ENCODE measurements at places on chromosomes 3 and 15.

- no peak for DNase-seq
Observed at GRCh38 chr3:64079369-64080150, 56.3 kb upstream of the PSMD6 start.

DNA sequence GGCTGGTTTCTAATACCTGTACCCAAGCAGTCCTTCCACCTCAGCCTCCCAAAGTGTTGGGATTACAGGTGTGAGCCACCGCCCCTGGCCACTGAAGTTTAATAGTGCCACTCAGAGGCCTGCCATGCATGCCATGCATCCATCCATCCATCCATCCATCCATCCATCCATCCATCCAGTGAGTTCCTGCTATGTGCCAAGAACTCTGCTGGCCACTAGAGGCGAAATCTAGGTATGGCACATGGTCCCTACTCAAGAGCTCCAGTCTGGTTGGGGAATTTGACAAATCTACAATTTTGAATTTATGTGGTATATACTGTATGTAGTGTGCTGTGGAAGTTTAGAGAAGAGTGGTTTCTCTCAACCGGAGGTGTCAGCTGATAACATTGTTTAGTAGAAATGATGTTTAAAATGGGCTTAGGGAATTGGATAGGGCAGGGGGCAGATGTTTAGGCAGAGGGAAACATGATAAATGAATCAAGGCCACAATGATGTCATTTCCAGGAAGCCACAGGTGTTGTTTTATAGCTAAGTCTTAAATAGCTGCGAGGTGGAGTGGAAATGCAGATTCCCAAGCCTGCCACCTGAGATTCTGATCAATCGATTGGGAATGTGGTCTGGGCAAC is 384.4 kb upstream of the C2CD4B start:
- no peak for DNase-seq

- DNase-seq, result no peak
Observed at GRCh38 chr3:130658678-130659077, 88.0 kb downstream of the PIK3R4 start.

DNA sequence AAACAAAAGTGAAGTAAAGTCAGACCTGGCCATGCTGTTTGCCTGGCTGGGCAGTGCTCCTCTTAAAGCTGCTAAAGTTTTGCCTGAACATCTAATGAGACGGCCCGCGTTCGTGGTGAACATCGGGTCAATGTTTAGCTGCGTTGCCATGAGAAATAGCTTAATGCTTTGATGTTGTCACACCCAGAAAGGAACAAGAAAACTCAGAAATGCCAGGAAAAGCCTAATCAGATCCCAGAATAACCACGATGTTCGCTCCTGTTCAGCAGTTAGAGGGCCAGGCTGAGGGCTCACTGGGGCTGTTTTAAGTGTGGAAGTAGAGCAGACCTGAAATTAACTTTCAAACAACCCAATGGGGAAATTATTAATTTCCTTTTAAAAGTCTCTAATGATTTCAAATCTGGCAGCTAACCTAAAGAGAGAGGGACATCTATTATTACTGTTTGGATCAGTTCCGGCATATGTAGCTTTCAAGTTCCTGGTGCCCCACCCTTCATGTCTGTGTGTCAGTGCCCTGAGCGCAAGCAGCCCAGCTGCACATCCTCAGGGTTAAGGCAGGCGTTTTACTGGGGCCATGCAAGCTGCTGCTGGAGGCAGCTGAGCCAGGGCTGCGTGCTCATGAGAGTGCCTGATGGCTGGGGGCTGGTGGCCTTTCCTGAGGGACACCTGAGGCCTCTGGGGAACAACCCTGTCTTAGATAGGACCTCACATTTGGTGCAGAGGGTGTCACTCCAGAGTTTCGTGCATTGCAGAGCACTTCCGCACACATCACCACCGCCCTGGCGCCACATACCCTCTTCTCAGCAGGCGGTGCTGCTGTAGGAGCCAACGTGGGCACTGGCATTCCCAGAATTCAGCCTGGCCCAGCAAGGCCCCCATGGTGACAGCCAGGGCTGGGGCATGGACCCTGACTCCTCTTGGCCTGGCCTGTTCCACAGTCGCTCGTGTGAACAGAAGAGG is 76.6 kb downstream of the LRRK1 start:
- DNase-seq, result no peak

GRCh38 chr3:43238801-43239200 is 47.5 kb upstream of the SNRK start:
- no peak for DNase-seq

DNA sequence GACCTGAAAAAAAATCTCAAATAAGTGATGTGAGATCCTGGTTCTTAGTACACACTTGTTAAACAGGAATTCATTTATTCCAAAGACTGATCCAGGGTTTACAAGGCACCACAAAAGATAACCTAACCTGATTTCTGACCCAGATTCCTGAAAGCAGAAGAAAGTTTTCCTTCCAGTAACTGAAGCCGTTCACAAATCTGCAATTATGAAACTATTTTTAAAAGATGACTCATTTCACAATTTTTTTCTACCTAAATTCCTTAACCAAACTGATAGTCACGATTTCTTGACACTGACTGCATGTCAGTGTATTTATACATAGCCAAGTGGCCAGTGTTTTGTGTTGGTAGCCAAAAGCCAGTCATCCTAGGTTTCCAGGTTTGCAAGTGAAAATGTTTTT is 17.1 kb downstream of the SLC9A9 start:
- DNase-seq, result no peak

- DNase-seq, result peak; percentile 25
Observed at GRCh38 chr3:138051947-138052802, 42.2 kb downstream of the CLDN18 start.

DNA sequence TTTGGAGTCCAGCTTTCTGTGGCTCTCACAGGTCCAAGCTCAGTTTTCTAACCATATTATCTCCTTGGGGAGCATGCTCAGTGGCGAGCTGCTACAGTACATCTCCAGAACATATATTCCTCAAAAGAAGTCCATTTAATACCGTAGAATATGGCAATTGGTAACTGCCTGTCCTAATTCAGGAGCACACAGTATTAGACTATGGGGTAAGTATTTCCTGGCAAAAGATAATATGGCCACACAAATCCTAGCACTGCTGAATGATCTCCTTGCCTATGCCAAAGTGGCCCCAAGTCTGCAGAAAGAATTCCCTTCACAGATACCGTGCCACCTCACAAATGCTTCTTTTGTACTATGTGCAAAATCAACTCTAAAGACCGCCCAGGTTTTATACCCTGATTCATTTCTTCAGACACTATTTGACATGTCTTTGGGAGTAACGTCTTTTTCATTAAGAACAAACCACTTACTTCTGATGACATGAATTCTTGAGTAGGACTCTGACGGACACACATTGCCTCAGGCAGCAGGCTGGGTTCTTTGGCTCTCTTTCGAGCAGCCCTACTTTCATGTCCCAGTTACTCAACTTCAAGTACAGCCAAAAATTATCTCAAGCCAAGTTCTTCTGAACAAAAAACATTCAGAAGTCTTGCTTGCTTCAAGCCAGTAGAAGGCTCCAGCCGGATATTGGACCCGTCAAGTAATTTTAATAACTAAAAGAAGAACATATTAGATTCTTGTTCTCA is 368.3 kb upstream of the DCBLD2 start:
- DNase-seq, result no peak

- no peak for DNase-seq
Observed at GRCh38 chr3:23495507-23495906, 292.4 kb downstream of the UBE2E2 start.

DNA sequence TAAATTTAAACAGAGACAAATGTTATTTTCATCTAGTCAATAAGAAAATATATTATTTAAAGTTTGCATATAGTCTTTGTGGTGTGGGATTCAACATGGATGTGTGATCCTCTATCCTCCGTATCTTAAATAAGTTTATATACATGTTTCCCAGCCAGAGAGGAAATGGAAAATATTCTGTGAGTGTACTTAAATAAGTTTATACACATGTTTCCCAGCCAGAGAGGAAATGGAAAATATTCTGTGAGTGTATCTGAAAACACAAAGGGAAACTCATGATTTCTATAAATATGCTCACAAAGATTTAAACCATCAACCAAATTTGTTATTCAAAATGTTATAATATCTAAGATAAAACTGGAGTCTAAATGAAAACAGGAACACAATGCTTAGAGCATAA is 110.0 kb upstream of the MELTF start:
- DNase-seq, result no peak

GRCh38 chr3:133058831-133059230 is 20.6 kb downstream of the TMEM108 start:
- no peak for DNase-seq

GRCh38 chr15:32099956-32100684 is 69.8 kb downstream of the CHRNA7 start:
- no peak for DNase-seq

- DNase-seq, result no peak
Observed at GRCh38 chr3:55959471-55960080, 472.5 kb upstream of the WNT5A start.

DNA sequence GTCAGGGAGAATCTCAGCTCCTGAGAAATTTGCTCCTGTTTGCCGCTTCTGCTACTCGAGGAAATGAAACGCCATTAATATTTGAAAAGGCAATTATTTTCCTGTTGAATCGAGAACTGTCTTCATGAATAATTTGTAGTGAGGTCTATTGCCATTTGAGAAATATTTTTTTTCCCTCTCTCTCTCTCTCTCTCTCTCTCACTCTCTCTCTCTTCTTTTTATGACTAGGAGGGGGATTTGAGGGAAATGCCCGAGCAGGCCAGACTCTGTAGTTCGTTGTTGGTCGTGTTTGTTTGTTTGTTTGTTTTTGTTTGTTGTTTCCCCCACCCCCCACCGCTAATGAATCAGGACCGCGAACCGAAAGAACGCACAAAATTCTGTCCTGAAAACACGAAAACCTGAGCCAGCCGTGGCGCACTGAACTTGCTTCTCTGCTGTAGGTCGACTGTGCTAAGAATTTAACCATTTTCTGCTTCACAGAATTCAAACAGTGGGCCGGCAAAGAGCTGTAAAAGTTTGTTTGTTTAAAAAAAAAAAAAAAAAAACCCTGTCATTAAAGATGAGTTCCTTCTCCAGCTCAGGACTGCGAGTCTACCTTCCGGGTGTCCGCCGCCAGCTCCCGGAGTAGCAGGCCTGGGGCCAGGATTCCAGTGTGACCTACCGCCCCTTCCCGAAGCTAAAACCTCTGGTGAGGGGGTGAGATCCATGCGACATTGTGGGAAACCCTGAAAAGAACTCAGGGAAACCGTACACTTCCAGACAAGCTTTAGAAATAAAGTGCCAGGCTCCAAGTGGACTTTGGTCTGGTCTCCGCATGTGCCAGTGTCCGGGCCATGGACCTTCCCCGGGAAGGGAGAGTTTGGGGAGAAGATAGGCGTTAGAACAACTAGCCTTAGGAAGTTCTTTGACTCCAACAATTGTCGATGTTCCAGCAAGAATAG is 12.1 kb downstream of the ZIC4 start:
- no peak for DNase-seq

GRCh38 chr3:171190668-171191067 is 164.1 kb upstream of the SLC2A2 start:
- no peak for DNase-seq

- no peak for DNase-seq
Observed at GRCh38 chr3:41630708-41631107, 331.2 kb downstream of the ULK4 start.

DNA sequence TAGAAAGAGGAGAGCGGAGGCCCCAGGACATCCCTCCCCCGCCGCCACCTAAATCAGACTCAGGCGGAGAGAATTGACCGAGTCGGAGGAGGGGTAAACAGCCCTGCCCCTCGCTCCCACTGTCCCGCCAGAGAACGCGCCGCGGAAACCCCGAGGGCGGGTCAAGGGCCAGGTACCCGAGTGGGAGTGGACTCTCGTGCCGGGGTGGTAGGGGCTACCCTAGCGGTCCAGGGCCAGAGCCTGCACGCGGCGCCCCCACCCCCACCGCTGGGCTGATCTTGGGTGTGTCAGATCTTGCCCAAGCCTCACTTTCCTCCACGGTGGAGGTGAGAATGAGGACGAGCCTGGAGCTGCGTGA is 19.0 kb downstream of the SPATA12 start:
- no peak for DNase-seq

GRCh38 chr3:171458864-171459136 is 1.4 kb downstream of the TNIK start:
- no peak for DNase-seq

DNA sequence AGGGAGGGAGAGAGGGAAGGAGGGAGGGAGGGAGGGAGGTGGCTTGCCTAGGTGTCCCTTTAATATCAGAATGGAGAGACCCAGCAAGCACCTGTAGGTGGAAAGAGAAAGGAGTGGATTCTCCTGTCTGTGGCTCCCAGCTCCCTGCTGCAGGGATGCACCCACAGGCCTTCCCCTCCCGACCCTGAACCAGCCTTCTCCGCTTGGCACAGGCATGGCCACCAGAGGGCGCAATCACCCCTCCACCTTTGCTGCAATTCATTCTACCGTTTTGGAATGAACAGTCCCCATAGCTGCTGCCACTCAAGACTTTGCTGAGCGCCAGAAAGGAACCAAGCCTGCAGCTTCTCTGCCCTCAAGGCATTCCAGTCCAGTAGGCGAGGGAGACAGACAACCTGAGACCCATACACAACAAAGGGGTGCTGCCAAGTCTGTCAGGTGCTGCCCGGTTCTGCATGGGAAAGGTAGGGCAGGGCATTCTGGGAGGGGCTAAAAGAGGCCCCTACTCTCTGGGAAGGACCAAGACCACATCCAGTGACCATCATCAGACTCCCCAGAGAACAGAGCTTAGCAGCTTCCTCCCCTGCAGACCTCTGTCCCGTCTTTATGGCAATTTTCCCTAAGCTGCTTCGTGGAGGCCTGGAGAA is 4.9 kb downstream of the TLR9 start:
- DNase-seq, result peak; percentile 75

DNA sequence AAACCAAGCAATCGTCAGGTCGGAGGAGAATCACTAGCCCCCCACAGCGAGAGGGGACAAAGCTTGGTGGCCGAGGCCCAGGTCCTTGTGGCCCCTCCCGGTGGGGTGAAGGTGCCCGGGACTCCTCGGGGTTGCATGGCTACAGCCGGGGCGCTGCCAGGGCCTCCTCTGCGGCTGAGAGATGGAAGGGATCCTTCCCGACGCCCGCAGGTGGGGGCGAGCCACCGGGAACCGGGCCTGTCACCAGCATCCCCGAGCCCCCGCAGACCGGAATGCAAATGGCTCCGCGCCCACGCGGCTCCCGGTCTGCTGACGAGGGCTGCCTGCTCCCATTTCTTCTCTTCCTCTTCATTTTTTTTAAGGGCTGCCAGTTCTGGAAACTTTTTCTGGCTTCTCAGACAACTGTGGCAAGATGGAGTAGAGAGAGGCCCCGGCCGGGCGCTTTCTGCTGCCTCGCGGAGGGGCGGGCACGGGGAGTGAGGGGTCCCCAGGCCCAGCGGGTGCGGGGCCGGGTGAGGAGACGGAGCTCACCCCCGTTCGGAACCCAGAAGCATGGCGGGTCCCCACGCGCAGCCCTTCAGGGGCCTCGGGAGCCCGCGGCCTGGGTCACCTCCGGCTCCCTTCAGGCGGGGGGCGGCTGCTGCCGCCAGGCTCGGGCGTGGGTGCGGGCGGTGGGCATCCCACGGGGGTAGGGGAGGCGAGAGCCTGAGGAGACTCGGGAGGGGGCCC is 27.5 kb downstream of the MELTF start:
- DNase-seq, result no peak

DNA sequence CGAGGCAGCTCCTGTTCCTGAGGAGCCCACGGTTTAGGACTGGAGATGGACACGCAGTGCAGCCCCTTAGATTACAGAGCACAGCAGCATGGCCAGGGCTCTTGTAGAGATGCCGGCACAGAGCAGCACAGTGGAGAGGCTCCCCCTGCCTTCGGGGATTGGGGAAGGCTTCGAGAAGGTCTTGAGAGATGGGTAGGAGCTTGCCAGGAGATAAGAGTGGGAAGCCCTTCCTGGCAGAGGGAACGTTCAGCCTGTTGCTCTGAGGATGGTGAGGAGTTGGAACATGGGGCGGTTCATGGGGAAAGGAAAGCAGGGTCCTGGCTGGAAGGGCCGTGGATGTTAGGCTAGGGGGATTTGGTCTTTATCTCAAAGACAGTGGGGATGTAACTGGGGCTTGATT is 10.0 kb downstream of the EPB42 start:
- DNase-seq, result no peak
